ENCODE measurements at places on chromosomes 2 and 18. TPM values are rescaled to one million over a fixed set of nuclear protein-coding genes. Genes with fewer than 3 reads are reported as not detected.
A peak's percentile ranks its signal among the peaks of the same experiment; 100 is the strongest.

AOX1 gene
- total RNA-seq, result 119 TPM

FEV gene
- not detected for total RNA-seq

CCDC138 gene
- total RNA-seq, result 4.9 TPM

TXNL1 gene
- 64.9 TPM for total RNA-seq

MROH2A gene
- 1.2 TPM for total RNA-seq

OTOF gene
- 0.09 TPM for total RNA-seq

CRYGD gene
- total RNA-seq, result not detected

EMILIN1 gene
- total RNA-seq, result 210 TPM

LOXHD1 gene
- total RNA-seq, result 0.12 TPM

ARHGAP15 gene
- total RNA-seq, result 10.0 TPM

ASIC4 gene
- not detected for total RNA-seq

- DNase-seq, result no peak
Measured at GRCh38 chr2:239276851-239277250, 124.0 kb downstream of the HDAC4 start.

GRCh38 chr18:56003720-56004088, 415.7 kb upstream of the TCF4 start:
- no peak for DNase-seq

DNA sequence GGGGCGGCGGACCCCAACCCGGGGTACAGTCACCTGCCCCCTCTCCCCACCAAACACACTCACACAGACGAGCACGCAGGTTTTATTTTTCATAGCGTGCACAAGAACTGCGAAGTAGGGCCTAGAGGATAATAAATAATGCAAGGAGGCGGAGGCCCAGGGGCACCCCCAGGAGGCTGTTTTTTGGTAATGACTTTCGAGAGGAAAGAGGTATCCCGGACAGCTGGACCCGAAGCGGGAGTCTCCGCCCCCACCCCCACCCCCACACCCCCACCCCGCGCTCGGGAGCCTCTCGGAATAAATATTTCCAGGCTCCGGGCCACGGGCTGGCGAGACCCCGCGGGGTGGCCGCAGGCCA, 3.4 kb downstream of the CYP26B1 start:
- peak; percentile 9 for DNase-seq

GRCh38 chr2:127097471-127097765, 9.5 kb downstream of the BIN1 start:
- no peak for DNase-seq

GRCh38 chr18:8561123-8561910, 47.9 kb upstream of the RAB12 start:
- DNase-seq, result no peak

GRCh38 chr18:65934874-65935273, 184.1 kb downstream of the CDH7 start:
- no peak for DNase-seq

DNA sequence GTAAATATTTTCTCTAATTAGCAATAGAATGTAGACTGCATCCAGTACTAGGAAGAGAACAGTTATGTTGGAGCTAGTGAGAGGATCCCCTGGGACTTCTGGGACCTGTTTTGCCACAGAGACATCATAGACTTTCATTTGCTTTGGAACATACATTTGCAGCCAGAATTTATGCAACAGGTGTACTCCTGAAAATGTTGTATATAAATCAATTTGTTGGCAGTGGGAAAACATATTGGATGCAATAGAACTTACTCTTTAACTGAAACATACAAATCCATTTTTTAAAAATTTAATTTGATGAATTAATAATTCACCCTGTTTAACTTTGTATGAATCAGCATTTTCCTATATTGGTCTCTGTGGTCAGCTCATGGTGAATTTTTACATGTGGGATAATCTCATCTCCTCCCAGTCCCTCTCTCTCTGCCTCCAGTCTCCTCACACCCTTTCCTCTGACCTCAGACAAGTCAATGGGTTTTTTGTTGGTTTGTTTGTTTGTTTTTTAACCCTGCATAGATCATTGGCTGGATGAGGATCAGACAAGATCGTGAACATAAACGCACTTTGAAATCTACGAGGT, 263.0 kb downstream of the LPIN1 start:
- DNase-seq, result no peak

DNA sequence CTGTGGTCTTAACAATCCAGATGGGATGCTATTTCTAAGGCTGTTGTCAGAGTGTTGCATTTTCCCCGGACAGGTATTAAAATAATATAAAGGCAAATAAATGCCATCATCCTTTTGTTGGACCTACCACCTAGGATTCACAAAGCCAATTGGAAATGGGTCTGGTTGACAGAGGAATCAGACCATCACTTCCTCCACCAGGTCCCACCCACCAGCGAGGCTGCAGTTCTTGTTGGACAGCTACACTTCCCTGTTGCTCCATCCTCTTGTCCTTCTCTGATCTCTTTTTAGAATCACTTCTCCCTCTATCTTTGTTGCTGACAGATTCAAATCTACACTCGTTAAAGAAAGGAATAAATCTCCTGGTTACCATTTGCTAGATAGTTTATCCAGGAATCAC, 1.1 kb downstream of the TMEM169 start:
- no peak for DNase-seq

- DNase-seq, result no peak
Measured at GRCh38 chr2:6968319-6969100, 51.3 kb downstream of the RNF144A start.

DNA sequence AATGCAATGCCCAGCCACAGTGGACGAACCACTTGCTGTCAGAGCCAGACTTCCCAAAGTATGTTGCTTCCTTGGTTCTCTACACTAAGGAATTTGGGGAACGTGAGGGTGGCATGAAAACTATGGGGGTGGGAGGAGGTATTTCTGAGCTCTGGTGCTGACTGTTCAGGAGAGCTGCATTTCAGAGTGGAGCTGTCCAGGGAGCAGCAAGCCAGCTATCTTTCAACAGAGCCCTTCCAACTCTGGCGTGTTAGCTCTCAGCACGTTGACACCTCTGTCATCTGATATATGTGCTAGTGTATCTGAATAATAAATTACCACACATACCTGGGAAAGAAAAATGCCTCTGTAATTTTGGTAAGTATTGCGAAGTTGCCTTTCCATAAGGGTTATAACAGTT, 66.1 kb downstream of the SAP130 start:
- peak; percentile 12 for DNase-seq

DNA sequence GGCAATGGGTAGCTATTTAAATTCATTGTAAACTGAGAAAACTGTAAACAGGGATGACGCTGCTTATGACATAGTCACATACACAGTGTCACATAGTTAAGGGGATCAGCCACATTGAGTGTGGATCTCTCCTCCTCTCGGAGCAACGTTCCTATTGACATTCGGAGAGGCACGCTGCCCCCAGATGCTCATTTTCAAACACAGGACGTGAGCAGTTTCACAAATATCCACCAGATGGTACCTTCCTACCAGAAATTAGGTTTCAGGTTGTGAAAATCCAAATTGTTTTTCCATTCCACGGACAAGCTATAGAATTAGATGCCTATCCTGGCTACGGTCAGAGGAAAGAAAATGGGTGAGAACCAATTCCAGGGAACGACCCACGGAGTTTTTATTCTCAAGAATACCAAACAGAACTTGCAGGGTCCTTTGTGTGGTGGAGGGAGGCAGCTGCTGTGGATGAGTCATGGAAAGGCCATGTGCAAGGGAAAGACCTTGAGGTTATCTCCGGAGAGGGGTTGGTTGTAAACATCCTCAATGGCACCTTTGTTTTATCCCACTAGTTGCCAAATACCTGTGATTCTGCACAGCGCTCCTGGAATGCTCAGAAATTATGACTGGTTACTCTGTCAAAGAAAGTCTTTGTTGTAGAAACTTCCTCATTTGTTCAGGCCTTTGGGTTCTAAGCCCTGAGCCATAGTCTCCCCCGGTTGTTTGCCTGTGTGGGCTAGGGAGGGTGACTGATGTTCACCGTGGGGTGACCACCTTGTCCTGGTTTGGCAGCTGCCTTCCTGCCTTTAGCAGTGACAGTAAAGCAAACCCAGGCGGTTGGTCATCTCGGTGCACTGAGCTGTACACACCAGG, 88.0 kb downstream of the ACTR3 start:
- DNase-seq, result peak; percentile 40

- DNase-seq, result no peak
Measured at GRCh38 chr2:96916646-96917543, 47.0 kb upstream of the SEMA4C start.

DNA sequence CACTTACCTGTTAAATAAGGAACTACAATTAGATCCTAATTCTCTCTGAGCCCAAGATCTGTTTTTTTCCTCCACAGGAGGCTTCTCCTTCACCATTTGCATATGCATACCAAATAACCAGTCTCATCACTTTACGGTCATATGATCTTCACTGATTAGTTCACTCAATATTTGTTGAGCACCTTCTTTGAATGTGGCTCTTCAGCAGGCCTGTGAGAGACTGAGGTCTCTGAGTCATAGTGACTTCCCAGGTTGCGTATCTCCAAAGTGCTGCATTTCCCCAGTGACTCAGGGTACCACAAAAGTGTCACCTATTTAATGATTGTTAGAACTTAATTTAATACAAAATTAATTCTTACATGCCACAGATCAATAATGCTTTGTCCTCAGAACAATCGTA, 108.8 kb upstream of the TRIB2 start:
- DNase-seq, result no peak

- no peak for DNase-seq
Measured at GRCh38 chr2:46329803-46330775, 32.9 kb downstream of the EPAS1 start.

GRCh38 chr2:133312038-133312729, 256.1 kb downstream of the NCKAP5 start:
- DNase-seq, result no peak

DNA sequence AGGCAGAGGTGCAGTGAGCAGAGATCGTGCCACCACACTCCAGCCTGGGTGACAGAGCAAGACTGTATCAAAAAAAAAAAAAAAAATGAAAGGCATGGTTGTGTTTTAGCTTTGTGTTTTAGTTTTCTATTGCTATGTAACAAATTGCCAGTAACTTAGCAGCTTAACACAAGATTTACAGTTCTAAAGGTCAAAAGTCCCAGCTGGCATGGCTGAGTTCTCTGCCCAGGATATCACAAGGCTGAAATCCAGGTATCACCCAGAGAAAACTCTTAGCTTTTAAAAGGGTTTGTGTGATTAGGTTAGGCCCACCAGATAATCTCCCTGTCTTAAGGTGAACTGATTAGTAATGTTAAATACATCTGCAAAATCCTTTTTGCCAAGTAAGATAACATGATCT, 107.7 kb upstream of the YPEL5 start:
- DNase-seq, result no peak

GRCh38 chr2:115880558-115880957, 1438.1 kb downstream of the DPP10 start:
- DNase-seq, result no peak

- no peak for DNase-seq
Measured at GRCh38 chr2:240655931-240656886, 26.5 kb downstream of the AQP12B start.

DNA sequence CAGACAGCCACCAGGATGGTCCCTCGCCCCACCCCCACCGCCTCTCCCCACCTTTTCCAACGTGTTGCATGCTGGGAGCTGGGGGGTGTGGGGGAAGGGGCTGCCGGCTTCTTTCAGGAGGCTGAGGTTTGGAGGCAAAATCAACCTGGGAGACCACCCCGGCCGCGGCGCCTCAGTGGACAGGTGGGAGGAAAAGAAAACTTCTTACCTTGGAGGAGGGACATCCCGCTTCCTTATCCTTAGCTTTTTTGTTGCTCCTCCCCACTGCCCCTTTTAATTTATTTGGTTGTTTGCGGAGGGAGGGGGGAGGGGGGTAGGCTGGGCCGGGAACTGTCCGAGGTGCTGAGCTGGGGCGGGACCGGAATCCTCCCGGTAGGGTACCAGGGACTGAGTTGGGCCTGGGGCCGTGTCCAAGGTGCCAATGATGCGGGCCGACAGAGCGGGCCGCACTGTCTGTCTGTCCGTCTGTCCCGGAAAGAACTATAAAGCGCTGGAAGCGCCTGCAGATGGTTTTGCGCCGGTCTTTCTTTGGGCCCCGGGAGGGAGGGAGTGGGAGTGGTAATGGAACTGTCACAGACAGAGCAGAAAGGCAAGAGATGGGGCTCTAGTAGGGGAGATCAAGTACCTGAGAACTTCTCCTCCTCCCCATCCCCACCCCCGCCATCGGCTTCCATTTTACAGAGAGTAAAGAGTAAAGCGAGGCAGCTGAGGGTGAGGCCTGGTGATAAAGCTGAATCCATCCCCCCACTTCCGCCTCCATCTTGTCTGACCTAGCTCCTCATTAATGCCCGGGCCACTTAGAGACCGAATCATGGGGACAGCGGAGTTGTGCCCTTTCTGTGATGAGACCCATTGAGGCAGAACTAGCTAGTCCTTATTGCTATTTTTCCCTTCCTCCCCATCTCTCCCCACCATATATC, 2.4 kb downstream of the CDK5R2 start:
- DNase-seq, result no peak

- no peak for DNase-seq
Measured at GRCh38 chr2:176892676-176893226, 319.8 kb upstream of the HNRNPA3 start.

GRCh38 chr18:72811047-72811446, 56.7 kb downstream of the NETO1 start:
- DNase-seq, result no peak

Data from mucosa of gallbladder (tissue), 1 donor.